ENCODE measurements at places on chromosomes 5 and 9.

DNA sequence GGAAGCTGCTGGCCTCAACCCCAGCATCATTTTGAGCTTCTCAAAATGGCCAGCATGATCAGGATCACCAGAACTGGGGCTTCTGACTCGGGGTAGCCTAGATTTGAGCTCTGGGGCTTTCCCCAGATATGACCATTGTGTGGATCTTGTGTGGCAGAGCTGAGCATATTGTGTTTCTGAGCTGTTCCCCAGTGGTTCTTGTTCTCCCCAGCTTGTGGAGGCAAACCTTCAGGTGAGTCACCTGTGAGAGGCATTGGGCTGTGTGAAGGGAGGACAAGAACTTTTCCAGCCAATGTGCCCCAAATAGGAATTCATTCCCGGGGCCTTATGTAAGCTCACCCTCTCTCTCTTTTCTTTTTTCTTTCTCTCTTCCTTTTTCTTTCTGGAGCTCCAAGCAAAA lies 80.7 kb upstream of the PITX1 start:
- DNase-seq = no peak

DNA sequence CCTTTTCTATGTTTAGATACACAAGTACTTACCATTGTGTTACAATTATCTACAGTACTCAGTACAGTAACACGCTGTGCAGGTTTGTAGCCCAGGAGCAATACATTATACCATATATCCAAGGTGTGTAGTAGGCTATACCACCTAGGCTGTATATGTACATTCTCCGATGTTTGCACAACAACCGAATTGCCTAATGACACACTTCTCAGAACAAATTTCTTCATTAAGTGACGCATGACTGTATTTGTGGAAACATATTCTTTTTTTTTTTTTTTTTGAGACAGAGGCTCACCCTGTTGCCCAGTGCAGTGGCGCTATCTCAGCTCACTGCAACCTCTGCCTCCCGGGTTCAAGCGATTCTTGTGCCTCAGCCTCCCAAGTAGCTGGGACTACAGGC lies 4.0 kb upstream of the RAD23B start:
- no peak for DNase-seq

GRCh38 chr5:120297616-120298015 lies 166.5 kb upstream of the PRR16 start:
- DNase-seq = no peak

GRCh38 chr9:127828262-127829031 lies 25.8 kb downstream of the FPGS start:
- peak; percentile 91 for DNase-seq

DNA sequence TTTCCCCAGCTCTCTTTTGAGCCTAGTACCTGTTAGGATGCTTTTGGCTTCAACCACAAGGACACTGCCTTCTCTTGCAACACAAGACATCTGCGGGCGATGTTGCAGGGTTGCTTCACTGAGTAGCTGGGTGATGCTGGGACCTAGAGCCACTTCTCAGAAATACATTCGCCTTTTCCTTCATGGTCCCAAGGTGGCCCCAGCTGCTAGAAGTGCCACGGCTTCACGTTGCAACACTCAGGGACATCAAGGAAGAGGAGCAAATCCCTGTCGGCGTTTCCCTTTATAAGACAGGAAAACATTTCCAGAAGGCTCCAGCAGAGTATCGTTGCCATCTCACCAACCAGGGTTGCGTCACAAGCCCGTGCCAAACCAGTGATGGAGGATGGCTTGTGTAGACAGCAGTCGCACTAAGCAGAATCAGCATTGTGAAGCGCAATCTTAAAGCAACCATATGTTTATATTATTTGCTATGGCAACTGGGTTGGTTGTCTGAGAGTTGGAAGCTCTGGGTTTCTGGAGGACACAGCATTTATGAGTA lies 62.7 kb downstream of the ANKRD33B start:
- DNase-seq = no peak

DNA sequence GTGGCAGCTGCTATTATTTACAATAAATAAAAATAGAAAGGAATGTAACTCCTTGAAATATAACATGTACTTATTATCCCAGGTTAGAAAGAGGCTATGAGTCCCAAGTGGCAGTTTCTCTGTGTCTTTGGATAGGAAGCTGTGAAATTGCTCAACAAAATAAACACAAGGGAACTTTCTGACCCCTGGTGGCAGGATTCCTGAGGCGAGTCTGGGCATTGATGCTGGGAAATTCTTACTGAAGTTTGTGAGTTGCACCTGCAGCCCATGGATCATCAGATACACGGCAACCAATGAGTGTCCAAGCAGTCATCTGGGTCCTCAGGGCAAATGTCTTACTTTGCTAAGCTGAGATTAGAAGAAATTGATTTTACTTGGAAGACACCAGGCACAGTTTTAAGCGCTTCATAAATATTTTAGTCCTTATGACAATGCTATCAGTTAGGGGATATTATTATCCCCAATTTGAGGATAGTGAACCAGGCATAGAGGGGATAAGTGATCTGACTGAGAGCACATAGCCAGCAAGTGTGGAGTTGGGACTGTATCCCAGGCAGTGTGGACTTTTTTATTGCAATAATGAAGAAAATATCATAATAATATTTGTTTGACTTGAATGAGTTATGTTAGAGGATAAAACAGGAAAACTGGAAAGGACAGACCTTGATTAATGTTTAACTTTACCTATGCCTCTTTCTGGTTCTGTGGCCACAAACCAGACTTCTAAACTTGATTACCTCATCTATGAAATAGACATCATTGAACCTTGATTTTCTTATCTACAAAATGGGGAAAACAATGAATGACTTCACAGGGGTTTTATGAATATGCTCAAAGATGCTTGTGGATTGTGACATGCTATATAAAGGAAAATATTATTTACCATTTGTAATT lies 265.5 kb upstream of the ADAMTSL1 start:
- DNase-seq = peak; percentile 30

GRCh38 chr5:132501629-132501956 lies 11.0 kb upstream of the IRF1 start:
- no peak for DNase-seq

DNA sequence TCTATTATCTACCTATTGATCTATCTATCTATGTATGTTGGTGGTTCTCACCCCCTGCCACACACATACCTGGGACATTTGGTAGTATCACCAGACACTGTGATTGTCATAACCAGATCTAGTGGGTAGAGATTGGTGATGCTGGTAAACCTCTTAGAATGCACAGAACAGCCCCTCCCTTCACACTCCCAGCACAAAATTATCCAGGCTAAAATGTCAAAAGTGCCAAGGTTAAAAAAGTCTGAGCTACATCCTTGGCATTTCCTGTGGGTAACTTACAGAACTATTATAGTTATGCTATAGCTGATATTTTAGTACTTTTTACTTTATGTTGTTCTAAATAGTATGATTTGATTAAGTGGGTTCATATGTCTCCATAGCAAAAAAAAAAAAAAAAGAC lies 151.0 kb downstream of the FER start:
- no peak for DNase-seq

- no peak for DNase-seq
Observed at GRCh38 chr5:156623381-156624040, 226.6 kb upstream of the PPP1R2B start.

GRCh38 chr9:121589986-121590385 lies 61.4 kb upstream of the DAB2IP start:
- no peak for DNase-seq

DNA sequence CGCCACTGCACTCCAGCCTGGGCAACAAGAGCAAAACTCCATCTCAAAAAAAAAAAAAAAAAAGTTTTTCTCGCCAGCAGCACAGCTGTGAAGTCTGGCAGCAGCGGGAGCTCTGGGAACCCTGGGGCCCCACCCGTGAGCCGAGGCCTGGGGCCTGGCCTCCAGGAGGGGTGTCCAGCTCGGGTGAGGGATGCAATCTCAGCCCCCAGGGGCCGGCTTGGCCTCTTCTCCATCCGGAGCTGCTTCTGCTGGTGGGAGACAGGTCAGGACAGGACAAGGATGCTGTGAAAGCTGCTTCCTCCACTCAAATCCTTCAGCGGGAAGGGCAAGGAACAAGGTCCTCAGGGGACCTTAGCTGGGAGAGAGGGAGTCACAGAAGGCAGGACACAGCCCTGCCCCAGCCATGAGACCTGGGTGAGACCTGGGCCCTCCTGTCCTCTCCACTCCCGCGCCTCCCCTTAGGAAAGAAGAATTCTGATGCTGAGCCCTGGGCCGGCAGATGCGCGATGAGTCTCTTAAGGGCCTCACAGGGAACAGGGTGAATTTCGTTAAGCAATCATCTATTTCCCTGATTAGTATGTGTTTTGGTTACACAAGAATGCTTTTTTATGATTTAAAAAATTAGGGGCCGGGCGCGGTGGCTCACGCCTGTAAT lies 30.6 kb downstream of the PLPP7 start:
- DNase-seq = peak; percentile 75

DNA sequence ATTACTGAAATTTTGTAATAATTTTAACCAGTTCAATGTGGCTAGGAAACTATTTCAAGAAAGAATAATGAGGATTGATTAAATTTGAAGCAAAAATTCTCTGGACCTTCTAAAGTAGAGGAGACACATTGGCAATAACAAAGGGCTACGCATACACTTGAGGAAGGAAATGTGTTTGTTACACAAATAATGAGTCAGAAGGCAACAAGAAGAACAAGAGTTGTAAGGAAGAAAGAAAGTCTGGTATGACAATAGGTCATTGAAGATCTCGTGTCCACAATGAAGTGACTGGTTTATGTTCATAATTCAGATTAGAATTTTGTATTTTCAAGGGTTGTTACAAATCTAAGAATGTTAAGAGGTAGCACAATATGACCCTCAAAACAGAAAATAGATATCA lies 25.8 kb downstream of the ST8SIA4 start:
- no peak for DNase-seq

DNA sequence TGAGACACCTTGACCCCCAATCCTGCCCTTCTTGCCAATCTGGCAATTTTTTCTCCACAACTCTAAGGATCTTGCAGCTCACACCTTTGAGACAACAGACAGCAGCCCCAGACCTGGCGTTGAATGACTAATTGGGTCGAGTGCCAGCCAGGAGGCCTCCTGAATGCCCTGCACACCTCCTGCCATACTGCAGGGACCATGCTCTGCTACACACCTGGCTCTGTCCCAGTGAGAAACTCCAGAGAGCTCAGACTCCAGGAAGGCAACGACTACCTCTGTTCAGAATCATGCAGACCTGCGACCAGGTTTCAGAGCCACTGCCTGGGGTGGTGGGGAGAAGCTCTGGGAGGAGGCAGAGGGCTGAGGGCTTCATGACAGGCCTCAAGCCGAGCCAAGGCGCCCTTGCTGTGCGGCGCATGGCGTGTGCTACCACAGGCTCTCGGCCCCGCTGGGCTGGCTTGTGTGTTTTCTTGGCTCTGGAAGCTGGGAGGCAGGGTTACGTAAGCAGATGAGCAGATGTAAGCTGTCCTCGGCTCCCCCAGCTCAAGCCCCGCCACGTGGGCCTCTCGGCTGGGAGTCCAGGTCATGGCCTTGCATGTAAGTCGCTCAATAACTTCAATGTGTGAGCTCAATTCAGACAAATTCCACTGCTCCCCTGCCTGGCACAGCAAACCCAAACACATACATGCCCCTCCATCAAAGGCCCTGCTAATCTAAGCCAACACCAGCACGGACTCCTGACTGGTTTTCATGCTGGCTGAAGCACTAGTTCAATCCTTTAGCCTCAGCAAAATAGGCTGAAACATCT lies 27.5 kb downstream of the B4GALT1 start:
- DNase-seq = peak; percentile 86

GRCh38 chr9:15374310-15374709 lies 48.4 kb upstream of the SNAPC3 start:
- DNase-seq = no peak

- no peak for DNase-seq
Observed at GRCh38 chr9:21758540-21758939, 43.9 kb upstream of the MTAP start.

GRCh38 chr5:14081791-14082190 lies 61.4 kb upstream of the TRIO start:
- no peak for DNase-seq

DNA sequence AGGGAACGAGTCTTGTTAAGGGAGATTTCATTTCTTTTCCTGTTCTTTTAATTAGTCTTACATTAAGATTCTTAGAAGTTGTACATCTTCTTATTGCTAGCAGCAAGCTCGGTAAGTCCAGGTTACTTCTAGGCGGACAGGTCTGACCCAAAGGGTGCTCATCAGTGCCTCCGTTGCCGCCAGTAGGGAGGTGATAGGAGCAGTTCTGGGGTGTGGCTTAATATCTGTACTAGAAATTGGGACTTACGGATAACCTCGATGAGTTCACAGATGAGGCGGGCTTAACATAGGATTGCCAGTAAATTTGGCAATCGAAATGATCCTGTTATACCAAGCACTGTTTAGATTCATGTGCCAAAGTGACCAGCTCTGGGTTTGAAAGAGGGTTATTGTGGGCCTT lies 278.8 kb downstream of the FANCC start:
- DNase-seq = no peak

DNA sequence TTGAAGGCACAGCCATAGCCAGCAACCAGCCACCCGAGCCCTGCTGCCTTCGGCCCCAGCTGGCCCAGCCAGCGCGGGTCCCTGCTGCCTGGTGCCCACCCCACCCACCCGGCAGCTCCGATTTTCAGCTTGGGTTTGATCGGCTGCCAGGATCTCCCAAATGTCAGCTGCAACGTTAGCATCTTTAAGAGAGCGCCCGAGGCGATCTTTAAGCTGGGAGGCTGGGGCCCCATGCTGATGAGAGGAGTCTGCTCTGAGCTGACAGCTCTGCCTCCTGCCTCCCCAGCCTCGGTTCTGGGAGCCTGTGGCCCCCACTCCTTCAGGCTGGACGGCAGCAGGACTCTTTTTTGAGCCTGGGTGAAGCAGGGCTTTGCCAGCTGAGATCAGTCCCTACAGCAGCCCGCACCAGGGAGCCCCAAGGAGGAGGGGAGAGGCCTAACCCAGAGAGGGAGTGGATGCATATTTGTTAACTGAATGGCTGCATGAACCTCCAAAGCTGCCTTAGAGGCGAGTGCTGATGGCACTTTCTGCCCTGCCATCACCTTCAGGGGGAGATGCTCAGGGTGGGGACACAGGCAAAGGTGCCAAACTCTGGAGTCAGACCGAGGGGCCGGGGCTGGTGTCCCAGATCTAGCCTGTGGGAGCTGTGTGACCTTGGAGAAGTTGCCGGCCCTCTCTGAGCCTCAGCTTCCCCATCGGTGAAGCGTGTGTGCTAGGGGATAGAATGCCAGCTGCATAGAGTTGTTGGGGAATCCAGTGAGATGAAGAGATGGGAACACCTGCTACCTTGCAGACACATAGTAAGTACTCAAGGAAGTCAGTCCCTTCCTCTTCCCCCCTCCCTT lies 165.5 kb downstream of the C9orf50 start:
- no peak for DNase-seq

GRCh38 chr9:124885551-124885950 lies 23.6 kb downstream of the ARPC5L start:
- DNase-seq = no peak

GRCh38 chr5:40797273-40798011 lies 732 bp downstream of the PRKAA1 start:
- DNase-seq = peak; percentile 82

- peak; percentile 94 for DNase-seq
Observed at GRCh38 chr9:70412832-70413463, 1.5 kb downstream of the KLF9 start.

- no peak for DNase-seq
Observed at GRCh38 chr5:50576265-50576664, 90.2 kb upstream of the PARP8 start.

- peak; percentile 18 for DNase-seq
Observed at GRCh38 chr5:124061663-124062062, 549.7 kb downstream of the CSNK1G3 start.
